Hippocampal formation (tissue), 2 donors: ENCODE measurements at places on chromosomes 6 and 20.

- DNase-seq, result no peak
These were observed 70.8 kb downstream of the IPCEF1 start for GRCh38 chr6:154285826-154286225.

DNA sequence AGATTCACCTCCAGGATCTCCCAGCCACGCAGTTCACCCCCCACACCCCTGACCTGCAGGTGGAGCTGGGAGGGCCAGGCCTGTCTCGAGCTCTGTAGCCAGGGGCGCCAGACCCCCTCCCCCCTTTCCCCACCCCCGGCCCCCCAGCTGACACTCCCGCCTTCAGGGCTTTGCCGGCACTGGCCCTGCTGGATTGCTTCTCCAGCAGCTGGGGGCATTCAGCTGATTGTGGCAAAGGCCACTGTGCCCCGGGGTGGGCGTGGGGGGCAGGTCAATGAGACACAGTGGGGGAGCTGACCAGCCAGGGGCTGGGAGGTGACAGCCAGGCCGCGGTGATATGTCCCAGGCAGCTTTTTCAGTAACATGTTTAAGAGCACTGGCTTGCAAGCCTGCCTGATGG is 22.2 kb downstream of the ZBP1 start:
- no peak for DNase-seq

- DNase-seq, result peak; percentile 80
These were observed at the start of gene SMPDL3A for GRCh38 chr6:122789182-122790027. Gene SMPDL3A, plus strand, starts transcription at chr6:122789258. Its CDS starts 89 bp downstream, at chr6:122789347.

DNA sequence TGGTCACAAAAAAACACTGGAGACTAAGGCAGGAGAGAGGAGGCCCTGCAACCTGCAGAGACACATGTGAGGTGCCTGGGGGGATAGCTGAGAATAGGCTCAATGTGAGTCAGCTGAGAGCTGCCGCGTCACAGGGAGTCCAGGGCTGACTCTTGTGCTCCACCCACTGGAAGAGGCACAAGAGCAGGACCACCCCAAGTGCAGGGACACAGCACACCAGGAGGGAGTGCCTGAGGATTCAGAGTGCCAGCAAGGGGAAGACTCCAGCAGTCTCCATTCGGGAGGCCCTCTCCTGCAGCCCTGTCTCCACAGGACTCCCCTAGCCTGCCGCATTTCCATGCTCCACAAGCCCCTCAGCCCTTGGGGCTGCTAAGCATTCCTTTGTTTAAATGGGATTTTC is 105.5 kb downstream of the HUS1B start:
- no peak for DNase-seq

DNA sequence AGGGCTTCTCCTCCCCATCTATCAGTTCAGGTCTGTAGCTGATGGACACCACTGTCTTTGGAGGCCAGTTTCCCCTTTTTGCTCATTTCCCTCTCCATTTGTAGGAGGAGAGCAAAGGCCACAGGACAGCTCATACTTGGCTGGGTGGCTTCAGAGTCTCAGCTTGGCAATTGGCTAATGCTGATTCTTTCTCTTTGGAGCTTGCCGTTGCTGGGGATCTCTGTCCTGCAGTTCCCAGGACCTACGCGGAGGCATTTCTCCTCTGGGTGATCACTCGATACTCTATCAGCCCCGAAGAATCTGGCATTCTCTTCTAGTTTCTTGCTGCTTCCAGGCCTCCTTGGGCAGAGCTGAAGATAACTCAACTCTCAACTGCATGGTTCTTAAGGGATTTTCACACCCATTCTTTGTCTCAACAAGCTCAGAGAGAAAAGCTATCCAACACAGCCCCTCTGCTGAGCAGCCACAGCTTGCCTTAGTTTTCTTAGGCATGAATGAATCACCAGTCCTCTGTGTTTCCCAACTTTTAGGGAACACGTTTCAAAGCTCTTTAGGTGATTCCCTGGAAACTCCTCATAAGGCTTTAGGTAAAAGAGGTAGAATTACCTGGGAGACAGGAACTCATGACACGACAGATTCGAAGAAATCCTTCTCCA is 19.2 kb upstream of the SSR1 start:
- no peak for DNase-seq

DNA sequence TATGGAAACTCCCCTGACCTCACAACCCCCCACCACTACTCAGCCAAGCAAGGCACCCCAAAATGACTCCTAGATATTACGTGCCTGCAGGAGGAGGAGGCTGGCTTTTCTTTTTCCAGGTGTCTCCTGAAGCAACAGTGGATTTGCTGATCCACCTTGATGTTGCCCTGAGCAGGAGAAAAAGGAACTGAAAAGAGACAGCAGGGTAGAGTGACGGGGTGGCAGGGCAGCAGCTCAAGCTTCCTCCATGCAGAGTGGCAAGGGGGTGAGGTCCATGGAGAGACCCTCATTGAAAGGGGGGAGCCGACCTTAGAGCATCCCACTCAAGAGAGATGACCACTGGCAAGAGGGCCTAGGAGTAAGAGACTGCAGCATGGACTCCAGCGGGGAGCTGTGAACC is 112.0 kb upstream of the SIRPA start:
- no peak for DNase-seq

DNA sequence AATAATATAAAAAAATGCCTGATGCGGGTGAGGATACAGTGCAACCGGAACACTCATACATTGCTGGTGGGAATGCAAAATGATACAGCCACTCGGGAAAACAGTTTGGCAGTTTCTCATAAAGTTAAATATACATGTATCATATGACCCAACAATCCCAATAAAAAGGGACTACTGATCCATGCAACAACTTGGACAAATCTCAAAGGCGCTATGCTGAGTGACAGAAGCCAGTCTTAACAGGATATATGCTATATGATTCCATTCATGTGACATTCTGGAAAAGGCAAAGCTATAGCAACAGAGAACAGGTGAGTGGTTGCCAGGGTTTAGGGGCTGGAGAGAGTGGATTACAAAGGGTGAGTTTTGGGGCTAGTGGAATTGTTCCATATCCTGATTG is 170.2 kb upstream of the MLN start:
- no peak for DNase-seq

- peak; percentile 53 for DNase-seq
These were observed 59.2 kb downstream of the TRAM2 start for GRCh38 chr6:52517502-52518278.

- DNase-seq, result peak; percentile 17
These were observed 14.8 kb downstream of the FAXC start for GRCh38 chr6:99334526-99335127.

DNA sequence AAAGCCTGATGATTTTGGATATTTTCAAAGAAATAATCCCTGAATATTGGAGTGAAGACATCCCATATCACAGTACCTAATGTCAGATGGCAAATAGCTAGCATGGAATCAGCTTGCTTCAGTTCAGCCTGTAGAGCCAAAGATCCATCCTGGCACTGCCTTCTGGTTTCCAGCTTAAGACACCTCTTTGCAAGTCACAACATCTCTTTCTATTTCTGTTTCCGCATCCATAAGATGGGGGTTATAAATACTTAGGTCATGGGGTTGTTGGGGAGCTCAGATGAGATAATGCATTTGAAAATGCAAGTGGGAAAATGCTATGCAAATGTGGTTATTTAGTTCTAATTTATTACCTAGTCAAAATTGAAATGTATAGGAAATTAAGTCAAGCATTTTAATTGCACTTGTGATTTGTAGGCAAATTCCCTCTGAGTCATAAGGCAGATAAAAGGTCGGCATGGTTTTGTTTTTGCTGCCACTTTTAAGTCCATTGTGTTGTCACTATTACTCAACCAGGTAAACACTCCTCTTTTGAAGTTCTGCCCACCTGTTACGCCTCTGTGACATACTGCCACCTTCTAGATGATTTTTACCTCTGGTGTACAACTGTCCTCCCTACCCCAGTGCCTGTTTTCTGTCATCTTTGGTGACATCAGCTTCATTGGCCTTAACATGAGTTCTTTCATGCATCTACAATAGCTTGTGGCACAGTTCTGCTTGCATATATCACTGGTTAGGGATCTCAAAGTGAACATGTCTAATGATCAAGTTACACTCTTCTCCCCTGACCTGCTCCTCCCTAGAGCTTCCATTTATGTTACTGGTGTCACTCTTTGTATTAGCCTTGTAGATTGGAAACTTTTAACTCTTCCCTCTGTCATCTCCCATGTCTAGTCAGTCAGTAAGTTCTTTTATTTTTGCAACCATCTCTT is 96.6 kb downstream of the CDKAL1 start:
- DNase-seq, result no peak

GRCh38 chr6:11636121-11636520 is 98.6 kb downstream of the TMEM170B start:
- no peak for DNase-seq

GRCh38 chr6:41972826-41973225 is 31.2 kb upstream of the CCND3 start:
- no peak for DNase-seq

DNA sequence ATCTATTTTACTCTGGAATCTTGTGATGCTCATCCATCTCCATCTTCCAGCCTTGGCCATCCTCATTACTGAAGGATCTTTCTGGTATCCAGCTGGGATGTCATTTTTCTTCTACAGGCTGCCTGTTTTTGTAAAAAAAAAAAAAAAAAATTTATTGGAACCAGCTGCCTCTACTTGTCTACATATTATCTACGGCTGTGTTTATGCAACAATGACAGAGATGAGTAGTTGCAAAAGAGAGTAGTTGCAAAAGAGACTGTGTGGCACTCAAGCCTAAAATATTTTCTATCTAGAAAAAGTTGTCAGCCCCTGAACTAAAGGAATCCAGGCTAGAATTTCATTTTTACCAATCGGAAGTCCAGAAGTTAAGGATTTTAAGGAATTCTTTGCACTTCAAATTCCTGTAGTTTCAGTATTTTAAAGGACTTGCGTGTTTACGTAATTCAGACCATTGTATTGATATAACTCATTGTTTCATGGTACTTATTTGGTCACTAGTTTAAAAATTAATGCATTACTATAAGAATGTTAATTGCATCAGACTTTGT is 38.6 kb upstream of the PLCG1 start:
- no peak for DNase-seq

DNA sequence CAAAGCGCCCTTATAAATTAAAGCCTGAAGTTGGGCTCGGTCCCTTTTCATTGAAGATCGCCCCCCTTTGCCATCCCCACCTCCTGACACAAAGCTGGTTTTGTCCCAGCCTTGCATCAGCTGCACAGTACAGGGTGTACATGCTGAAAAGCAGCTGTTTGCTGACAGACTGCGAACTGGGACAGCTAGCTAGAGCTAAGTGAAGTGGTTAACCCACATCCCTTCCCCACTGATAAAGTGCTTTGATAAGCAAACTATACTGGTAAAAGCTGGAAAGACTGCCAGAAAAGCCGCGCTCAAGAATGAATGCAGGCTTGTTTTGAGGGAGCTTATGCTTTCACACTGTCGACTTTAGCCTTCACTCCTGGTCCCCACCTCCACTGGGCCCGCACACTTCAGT is 207.3 kb downstream of the GMDS start:
- DNase-seq, result no peak

DNA sequence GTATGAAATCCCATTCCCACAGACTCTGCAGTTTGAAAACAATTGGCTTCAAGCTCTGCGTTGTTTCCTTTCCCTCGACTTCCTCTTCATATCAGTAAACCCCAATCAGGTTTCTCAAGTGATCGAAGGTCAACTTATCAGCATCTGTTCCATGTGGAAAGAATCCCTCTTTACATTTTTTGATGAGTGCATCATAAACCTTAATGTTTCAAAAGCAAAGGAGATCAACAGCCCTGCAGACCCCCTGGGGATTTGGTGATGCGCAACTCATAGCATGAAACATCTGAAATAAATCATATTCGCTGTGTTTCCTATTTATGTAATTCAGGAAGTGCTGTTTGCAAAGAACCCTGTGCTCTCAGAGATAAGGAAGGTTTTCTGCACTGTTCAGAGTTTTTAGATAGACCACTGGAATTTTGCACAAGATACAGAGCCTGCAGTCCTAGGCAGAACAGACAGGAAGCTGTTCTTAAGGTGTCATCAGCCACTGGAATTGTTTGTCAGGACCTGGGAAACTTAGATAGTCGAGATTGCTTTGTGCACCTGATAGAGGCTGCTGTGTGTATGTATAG is 216.0 kb downstream of the HIVEP2 start:
- DNase-seq, result no peak

DNA sequence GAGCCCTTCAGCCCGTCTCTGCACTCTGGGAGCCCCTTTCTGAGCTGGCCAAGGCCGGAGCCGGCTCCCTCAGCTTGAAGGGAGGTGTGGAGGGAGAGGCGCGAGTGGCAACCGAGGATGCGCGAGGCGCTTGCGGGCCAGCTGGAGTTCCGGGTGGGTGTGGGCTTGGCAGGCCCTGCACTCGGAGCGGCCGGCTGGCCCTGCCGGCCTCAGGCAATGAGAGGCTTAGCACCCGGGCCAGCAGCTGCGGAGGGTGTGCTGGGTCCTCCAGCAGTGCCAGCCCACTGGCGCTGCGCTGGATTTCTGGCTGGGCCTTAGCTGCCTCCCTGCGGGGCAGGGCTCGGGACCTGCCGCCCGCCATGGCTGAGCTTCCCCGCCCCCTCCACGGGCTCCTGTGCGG is 49.8 kb downstream of the GMPR start:
- DNase-seq, result no peak

GRCh38 chr20:1900321-1900801 is 5.2 kb downstream of the SIRPA start:
- DNase-seq, result peak; percentile 82

DNA sequence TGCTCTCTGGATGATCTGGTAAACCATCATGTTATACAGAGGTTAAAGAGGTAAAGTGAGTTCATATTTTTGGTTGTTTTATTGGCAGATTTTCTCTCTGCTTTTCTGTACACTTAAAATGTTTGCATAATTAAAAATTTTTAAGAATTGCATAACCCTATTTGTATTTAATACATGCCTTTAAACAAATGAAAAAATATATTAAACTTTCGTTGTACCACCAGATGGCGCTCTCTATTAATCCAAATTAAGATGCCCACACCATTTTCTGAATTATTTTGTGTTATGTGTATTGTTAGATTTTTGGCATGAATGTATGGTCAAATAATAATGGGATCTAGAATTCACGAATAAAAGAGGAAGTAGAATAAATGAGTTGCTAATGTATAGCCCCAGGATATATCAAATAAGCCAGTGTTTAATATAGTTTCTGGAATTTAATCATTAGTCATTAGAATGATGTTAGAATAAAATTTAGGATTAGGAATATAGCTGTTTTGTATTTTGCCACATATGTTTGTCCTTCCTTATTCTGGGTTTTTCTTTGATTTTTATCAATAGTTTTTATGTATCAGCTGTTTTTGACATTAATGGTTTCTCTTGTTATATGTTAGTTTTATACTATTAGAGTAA is 38.9 kb downstream of the SMAP1 start:
- peak; percentile 58 for DNase-seq

DNA sequence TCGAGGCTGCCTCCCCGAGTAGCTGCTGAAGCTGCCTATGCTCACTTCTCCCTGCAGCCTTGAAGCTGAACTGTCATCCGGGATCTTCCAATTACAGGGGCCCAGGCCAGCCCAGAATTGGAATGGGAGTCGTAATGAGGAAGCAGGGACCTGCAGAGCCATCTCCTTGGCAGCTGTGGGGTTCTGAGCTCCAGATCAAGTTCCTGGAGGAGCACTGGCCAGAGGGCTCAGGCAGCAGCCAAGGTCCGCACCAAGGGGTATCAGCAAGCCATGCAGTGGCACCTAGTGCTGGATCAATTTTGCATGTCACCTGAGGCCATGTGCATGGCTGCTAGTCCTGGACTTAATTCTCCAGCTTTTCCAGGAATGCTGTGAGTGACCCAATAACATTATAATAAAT is 163.2 kb upstream of the TSHZ2 start:
- no peak for DNase-seq

- DNase-seq, result no peak
These were observed 128.4 kb upstream of the ADGRF1 start for GRCh38 chr6:47170617-47170947.

- DNase-seq, result peak; percentile 28
These were observed 96.7 kb upstream of the BACH2 start for GRCh38 chr6:90393232-90393884.
